ENCODE measurements at places on chromosomes 11 and 22. TPM values are rescaled to one million over a fixed set of nuclear protein-coding genes. Genes with fewer than 3 reads are reported as not detected.

DNA sequence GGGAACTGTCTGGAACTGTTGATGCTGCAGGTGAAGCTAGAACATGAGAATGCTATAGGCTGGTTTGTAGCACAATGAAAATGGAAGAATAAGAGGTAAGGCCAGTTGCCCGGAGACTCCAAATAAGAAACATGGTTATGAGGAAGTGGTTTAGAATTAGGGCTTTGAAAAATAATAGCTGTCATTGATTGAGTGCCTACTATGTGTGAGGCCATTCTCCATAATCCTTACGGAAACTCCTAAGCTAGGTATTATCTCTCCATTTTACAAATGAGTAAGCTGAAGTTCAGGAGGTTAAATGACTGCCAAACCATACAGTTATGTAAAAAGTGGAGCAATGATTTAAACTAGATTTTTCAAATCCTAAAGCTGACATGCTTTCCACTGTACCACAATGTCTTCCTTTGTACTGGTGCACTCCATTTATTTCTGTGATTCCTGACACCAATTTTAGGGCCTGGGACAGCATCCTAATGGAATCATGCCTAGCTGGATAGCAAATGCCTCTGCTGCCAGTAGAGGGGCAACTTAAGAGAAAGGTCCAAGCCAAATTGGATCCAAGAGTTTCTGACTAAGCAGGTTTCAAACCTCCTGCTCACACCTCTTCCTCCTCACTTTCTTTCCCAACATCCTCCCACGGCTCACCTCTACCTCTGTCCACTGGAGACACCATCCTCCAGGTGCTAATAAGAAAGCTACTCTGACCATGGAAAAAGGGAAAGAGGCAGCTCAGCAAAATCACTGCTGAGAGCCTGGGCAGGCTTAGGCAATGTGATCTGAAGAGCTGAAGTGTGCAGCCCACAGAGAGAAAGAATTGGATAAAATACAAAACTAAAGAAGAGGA lies 46.9 kb upstream of the PICALM start:
- H3K27ac ChIP-seq: peak overlapping the region; percentile 84
- peaks cover 29% of the 10 kb centered on the region for H3K4me1 ChIP-seq
- H3K36me3 ChIP-seq: no peaks in the 10 kb centered on the region
- H3K4me3 ChIP-seq: peak overlapping the region; percentile 41
- no peak for DNase-seq
- H3K27me3 ChIP-seq: peaks cover 2% of the 10 kb centered on the region

DNA sequence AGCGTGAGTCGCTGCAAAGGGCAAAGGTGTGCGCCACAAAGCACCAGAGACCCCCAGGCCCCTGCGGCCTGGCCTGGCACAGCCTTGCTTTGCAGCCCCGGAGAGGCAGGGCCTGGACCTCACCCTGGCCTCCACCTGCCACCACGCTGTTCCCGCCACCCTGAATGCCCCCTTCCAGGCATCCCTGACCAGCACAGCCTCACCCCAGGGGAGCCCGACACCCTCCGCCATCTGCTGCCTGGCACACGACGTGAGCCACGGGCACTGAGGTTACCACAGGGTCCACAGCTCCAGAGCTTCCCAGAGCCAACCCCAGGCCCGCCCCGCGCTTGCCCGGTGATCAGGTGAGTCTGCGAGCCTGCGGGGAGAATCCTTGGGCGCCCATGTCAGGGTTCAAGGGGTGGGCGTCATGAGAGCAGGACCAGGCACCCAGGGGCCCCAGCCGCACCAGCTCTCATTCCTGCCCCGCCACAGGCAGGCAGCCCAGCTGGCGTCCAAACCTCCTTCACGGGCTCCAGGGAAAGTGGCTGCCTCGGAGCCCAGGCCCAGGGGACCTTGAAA lies 171.3 kb downstream of the BRD1 start:
- no peak overlapping the region for H3K27ac ChIP-seq
- H3K4me1 ChIP-seq: peaks cover 36% of the 10 kb centered on the region
- peaks cover 33% of the 10 kb centered on the region for H3K36me3 ChIP-seq
- no peaks in the 10 kb centered on the region for H3K27me3 ChIP-seq
- no peak for DNase-seq
- peak overlapping the region; percentile 97 for H3K4me3 ChIP-seq

GRCh38 chr11:5224538-5225479 lies 2.1 kb downstream of the HBB start:
- H3K36me3 ChIP-seq: no peaks in the 10 kb centered on the region
- H3K4me3 ChIP-seq: no peak overlapping the region
- DNase-seq: no peak
- peaks cover 5% of the 10 kb centered on the region for H3K27me3 ChIP-seq

Gene ZFTA
- total RNA-seq: 4.1 TPM

DNA sequence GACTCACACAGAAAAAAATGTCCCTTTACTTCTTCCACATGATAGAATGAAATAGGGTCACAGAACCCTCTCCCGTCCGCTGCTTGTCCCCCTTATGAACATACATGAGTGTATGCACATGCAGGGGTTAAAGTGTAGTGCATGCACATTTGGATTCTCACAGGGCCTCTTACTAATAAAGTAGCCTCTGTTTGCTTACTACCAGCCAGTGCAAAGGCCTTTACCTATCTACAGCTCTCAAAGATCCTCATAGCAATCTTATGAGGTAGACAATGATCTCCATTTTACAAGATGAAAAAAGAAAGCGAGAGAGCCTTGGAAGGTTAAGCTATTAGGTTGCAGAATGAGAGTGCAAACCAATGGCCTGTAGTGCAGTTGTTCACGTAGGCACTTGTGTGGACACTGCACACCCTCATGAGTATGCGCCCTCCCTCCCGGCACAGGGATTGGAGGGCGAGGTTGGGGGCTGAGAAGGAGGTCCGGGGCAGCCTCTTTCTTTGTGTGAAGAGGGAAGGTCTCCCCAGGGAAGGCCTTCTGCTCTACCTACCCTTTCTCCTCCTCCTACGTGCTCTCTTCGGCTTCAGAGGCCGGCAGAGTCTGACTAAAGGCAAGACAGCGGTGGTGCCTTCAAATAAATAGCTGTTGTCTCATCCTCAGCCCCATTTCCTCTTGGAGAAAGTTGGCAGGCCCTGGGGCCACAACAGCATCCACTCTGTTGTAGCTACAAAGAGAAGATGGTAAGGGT lies 91.3 kb downstream of the CEP164 start:
- no peaks in the 10 kb centered on the region for H3K4me1 ChIP-seq
- no peak for DNase-seq
- no peaks in the 10 kb centered on the region for H3K27me3 ChIP-seq
- H3K27ac ChIP-seq: no peak overlapping the region

GRCh38 chr11:123841174-123841573 lies 35.0 kb upstream of the OR6M1 start:
- no peak overlapping the region for H3K27ac ChIP-seq
- peaks cover 15% of the 10 kb centered on the region for H3K27me3 ChIP-seq
- H3K4me1 ChIP-seq: no peaks in the 10 kb centered on the region
- DNase-seq: peak; percentile 16
- no peak overlapping the region for H3K4me3 ChIP-seq

Gene DKK3
- not detected for total RNA-seq

DNA sequence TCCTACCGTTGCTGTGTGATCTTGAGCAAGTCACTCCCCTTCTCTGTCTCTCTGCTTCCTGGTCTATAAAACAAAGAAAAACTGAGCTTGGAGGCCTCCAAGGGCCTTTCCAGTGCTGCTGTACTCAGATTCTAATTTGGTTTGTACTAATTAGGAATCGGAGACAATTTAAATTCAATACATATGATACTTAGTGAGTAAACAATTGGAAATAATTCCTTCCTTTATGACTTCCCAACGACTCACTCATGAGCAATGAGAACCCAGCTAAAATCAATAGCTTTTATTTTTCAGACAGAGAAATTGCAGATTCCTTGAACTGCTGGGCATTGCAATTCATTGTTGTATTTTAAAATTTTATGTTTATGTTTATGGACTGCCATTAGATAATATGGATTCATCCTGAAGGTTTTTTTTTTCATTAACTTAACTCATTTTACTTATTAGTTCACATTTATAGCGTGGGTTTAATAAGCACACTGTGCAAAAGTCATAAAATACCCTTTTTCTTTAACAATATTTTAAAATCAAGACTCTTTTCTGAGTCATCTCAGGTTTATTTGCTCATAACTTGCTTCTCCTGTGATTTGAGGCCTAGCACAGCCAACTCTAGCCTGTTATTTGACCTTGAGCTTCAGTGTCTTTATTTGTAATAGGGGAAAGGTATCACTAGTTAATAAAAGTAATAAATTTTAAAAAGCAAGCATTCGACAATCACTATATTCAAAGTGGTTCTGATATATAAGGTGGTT lies 95.8 kb downstream of the TP53I11 start:
- H3K36me3 ChIP-seq: no peaks in the 10 kb centered on the region
- H3K4me3 ChIP-seq: no peak overlapping the region
- H3K27ac ChIP-seq: no peak overlapping the region

All from activated CD8-positive, alpha-beta T cell treated with anti-CD3 and anti-CD28 coated beads for 36 hours (primary cell).